ENCODE measurements at places on chromosomes 3 and 15.

DNA sequence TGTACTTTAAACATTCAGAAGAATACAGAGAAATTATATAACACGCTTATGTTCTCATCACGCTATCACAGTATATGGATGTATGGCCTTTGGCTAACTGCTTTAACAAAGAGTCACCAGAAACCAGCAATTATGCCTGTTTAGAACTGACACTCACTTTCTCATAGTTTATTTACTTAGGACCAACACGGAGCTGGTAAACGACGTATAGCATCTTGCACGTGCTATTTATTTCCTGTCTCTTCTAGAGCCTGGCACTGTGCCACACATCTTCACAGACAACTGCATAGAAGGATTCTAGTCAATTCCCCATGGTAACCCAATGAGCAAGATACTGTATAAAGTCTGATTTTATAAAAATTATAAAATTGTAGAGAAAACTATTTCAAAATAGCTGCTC lies 43.6 kb downstream of the TBC1D2B start:
- DNase-seq: no peak

- DNase-seq: peak; percentile 53
Observed at GRCh38 chr15:99466701-99467337, 99.0 kb upstream of the MEF2A start.

DNA sequence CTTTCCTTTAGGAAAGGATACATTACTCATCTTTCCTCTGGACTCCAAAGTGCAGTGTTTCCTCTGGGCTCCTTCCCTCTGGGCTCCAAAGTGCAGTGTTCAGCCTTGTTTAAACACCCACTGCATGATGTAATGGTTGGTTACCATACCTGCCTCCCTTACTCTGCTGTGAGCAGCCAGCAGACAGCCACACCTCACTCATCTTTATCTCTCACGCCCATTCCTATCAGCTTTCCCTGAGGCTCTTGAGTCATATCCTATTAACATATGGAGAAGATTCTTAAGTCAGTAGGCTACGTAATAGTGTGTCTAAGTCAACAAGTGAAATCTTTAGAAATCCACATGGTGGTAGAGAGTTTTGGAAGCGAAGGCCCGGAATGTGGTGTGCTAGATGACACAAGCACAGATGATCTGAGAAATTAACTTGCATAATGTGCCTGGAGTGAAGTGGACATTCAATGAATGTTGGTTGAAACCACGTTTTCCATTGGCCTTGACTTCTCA lies 97.2 kb upstream of the CTNNB1 start:
- peak; percentile 32 for DNase-seq

DNA sequence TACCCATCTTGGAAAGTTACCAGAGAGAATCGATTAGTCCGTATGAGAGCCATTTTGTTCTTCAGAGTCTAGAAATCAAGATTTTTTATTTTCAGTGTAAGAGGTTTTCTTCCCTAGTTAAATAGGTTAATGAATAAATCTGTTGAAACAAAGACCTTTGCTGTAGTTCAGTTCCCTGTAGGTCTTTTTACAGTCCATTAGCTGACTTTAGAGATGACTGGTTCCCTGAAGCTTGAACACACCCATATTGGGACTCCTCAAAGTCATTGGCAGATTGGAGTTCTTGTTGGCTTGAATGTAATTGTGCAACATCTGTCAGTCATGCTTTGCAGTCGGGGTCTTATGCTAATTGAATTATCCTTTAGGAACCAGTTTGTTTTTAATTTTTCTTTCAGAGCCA lies 45.3 kb downstream of the SEMA6D start:
- DNase-seq: no peak

DNA sequence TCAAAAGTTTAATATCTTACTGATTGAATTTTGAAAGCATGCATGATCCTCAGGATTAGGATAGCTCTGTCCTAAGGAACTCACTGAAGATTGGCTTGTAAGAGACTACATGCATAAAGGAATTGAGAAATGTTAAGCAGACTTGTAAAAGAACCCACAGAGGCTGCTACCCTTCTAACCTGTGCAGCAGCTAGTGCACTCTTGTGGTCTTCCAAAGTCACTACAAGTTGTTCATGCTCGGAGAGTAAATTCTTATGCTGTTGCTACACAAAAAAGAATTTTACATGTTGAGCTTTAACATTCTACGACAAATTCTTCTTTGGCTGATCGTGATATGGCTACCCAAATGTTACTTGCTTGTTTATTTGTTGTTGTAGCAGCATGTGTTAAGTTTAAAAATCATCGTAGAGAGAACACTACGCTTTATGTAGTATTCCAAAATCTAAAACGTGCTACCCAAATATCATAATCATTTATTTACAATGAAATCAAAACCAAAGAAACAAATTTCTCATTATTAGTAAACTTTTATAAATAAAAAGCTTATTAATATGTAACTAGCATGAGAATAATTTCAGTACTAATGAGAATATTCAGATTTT lies 55.0 kb downstream of the GOLIM4 start:
- peak; percentile 87 for DNase-seq

DNA sequence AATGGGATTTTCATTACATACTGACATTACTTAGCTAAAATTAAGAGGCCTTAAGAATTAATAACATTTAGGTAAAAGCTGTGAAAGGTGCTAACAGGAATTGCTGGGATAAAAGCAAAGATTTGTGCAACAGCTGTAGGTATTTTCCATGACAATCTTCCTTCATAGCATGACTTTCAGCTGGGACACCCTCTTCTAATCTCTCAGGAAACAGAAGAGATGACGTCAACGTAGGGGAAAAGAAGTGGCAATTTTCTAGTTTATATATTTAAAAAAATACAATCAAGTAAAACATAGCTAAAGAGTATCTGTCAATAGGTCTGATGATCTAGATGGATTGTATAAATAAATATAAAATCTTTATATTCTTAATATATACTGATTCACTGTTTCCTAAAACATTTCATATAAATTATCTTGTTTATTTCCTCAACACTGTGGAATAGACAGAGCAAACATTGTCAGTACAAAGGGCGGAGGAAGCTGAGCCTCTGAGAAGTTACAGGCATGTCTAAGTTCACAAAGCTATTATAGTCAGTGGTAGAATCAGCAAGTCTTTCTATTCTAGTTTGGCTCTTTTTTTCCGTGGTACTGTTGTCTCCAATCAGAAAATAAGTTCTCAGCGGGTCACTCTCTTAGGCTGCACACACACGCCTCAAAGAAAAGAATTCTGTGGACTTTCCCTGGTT lies 217.0 kb downstream of the P3H2 start:
- DNase-seq: no peak

GRCh38 chr15:86877171-86877631 lies 797.5 kb downstream of the AGBL1 start:
- DNase-seq: no peak

GRCh38 chr15:79529157-79529785 lies 97.1 kb downstream of the MINAR1 start:
- no peak for DNase-seq

GRCh38 chr3:113057117-113057516 lies 66.3 kb downstream of the GTPBP8 start:
- no peak for DNase-seq

GRCh38 chr15:62854420-62855084 lies 188.0 kb upstream of the TPM1 start:
- no peak for DNase-seq

DNA sequence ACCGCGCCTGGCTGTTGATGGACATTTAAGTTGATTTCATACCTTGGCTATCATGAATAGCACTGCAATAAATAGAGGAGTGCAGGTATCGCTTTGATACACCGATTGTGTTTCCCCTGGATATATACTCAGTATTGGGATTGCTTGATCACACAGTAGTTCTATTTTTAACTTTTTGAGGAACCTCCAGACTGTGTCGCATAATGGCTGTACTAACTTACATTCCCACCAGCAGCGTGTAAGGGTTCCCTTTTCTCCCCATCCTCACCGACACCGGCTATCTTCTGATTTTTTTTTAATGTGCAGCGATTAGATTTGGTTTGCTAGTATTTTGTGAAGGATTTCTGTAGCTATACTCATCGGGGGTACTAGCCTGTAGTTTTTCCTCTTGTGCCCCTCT lies 16.0 kb downstream of the RUBCN start:
- no peak for DNase-seq

GRCh38 chr3:29635888-29636287 lies 355.0 kb downstream of the RBMS3 start:
- DNase-seq: no peak

- no peak for DNase-seq
Observed at GRCh38 chr15:99590913-99591646, 25.3 kb downstream of the MEF2A start.

GRCh38 chr3:40226636-40227035 lies 82.9 kb upstream of the EIF1B start:
- no peak for DNase-seq

GRCh38 chr3:157103860-157104259 lies 56.1 kb downstream of the CCNL1 start:
- DNase-seq: no peak

DNA sequence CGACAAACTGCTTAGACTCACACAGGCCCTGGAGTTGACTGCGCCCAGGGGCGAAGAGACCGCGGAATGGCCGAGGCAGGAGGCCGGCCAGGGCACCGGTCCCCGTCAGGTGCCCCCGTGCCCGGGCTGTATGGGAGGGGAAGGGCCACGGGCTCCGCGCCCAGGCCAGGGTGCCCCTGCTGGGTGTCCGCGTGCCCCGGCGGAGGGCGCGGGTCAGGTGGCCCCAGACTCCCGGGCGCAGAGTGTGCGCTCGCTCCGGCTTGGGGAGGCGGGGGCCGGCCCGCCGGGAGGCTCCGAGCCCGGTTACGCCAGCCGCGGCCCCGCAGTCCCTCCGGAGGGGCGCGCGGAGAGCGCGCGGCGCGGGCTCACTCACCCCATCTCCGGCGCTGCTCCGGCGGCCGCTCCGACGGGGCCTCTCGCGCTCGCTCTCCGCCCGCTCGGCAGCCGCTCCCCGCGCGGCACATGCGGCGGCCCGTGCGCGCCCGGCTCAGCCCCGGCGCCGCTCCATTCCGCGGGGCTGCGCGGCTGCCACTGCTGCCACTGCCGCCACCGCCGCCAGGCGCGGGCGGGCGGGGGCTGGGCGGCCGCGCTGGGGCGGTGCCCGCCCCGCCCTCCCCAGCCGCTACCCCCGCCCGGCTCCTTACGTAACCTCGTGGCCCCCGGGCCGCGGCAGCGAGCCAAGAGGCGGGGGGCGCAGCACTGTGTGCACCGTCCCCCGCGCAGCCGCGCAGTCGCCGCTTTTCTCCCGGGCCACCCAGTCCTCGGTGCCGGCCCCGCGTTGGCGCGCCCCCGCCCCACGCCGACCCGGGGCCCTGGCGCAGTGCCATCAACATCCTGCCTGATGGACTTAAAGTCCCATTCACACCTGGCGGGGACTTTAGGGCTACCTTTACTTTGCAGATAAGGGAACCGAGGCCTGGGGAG lies at the start of gene HOMER2:
HOMER2 (minus strand) TSS at position 563 of the 924 bp plus-strand sequence; CDS start at position 378, 185 bp downstream.
- DNase-seq: no peak

DNA sequence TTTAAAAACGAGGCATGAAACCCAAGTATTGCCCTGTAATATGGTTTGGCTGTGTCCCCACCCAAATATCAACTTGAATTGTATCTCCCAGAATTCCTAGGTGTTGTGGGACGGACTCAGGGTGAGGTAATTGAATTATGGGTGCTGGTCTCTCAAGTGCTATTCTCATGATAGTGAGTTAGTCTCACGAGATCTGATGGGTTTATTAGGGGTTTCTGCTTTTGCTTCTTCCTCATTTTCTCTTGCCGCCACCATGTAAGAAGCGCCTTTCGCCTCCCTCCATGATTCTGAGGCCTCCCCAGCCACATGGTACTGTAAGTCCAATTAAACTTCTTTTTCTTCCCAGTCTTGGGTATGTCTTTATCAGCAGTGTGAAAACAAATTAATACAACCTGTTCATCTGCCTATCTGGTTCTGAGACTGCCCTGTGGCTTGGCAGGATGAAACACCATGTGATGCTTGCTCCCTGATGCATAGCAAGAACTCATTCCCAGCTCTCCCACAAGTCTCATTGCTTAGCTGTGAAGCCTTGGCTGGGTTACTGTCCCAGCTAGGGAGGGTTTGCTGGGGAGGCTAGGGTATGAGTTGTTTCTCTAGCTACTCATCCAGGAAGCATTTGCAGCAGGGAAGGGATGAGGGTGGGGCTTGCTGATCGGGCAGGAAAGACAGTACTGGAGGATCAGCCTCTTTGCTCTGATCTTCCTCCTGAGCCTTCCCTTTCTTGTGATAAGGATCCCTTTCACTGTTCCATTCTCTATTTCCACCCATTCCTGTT lies 3.7 kb upstream of the SQOR start:
- DNase-seq: peak; percentile 96

- no peak for DNase-seq
Observed at GRCh38 chr3:24437326-24437725, 57.3 kb downstream of the THRB start.

DNA sequence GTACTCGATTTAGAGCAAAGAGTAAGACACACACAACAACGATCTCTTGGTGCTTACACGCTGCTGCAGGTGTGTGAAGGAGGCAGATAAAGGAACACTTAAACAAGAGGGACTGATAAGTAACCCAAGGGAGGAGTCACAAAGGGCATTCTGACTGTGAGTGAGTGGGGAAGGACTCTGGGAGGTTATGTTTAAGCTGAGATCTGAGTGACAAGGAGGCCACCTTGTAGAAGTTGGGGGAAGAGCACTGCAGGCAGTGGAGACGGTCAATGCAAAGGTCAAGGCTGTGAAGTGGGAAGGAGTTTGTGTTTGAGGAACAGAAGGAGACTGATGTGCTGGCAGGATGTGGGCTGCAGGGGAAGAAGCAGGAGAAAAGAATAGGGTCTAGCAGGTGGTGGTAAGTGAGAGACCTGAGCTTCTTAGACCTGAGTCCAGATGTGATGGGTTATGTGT lies 63.1 kb downstream of the LPP start:
- no peak for DNase-seq

All from amniotic epithelial cell (primary cell).